ENCODE measurements at places on chromosomes 13 and 19.

- DNase-seq = no peak
Observed at GRCh38 chr19:10517361-10517759, at the start of gene S1PR5. Gene S1PR5 (minus strand): TSS chr19:10517447. CDS start chr19:10515011, 2,436 bp downstream.

DNA sequence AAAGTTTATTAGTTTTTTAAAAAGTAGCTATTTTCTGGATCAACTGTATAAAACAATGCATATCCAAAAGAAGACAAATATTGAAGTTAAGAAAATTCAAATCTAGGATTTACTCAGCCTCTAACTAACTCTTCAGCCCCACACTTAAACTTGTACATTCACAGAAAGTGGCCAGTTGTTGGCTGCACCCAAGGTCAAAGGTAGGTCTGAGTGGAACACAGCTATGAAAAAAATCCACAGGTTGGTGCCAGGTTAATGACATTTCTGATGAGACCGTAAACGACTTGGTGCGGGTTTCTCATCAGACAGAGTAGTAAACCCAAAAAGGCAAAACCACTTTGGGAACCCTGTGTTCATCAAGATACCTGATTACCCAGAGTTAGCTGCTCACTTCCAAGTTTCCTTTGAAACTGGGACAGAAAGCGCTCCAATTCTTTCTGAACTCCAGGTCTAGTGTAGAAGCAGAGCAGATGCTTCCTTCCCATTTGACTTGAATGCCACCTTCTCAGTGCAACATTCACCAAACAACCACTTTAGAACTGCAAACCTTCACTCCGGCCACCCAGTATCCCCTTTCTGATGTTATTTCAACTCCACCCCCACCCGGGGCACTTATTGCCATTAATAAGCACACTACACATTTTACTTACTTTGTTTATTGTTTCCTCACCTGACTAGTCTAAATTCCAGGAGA, 208.3 kb upstream of the STARD13 start:
- no peak for DNase-seq

DNA sequence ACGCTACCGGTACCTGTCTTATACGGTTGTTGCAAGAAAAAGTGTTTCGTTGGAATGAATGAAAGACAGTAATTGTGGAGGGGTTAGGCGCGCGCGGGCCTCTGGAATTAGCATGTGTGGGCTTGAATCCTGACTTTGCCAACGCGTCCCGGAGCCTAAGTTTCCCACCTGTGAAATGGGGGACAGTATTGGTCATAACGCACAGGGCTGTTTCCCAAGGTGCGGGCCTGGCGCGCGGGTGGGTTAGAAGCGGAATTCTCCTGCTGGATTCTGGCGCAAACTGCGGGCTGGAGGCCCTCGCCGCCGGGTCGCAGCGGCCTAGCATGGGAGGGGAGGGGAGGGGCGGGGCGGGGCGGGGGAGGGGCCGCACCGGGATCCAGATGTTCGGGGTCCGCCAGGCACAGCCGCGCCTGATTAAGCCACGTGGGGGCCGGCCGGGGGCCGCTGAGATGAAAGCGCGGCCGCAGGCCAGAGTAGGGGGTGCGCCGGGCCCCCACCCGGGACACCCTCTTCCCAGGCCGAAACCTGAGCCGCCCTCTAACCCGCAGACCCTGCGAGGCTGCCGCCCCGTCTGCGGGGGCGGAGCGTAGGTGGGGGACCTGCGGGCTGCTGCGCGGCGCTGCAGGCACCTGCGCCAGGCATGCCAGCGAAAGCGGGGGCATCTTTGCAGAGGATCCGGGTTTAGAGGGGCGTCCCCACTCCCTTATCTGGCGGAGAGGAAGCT, 1.2 kb upstream of the TMEM59L start:
- DNase-seq = no peak

DNA sequence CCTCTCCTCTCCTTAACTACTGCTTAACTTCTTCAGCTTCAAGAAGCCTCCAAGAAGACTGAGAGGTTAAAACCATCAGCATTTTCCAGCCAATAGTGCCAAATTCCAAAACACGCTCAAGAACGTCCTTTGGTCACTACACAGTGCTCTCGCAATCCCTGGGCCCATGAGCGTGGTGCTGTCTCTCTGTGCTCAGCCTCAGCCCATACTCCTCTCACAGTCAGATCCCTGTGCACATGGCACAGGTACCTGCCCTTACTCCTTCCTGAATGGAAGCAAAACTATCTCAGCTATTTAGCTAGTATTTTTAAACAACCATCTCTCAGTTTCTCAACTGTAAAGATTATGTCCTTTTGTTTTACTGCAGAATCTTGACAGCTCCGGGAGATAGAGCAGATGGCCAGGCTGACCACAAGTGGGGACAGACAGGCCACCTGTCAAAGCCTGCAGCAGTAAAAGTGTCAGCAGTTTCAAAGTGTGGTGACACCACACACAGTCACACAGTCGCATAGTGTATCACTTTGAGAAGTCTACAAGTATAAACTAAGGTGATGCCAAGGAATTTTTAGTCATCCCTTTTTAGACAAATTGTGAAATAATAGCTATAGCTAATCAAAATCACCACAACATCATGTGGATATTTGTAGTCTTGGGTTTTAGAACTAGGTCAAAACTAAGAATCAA, 35.7 kb downstream of the DZIP1 start:
- DNase-seq = no peak

DNA sequence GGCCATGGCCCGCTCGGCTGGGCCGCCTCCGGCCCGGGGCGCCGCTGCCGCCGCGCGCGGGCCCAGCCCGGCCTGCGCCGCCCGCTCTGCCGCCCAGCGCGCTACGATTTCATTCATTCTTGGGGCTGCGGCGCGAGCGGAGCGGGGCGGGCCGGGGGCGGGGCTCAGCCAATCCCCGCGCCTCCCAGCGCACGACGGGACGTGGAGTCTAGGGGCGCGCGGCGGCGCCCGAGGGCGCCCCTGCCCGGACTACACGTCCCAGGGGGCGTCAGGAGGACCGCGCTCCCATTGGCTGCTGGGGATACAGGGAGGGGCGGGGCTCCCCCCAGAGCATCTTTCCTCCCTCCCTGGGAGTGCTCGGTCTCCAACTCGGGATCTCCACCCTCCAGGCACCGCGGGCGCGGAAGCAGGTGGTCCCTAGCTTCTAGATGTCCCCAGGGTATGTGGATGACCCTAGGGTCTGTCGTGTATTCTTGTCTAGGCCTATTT, 5.6 kb upstream of the DPF1 start:
- peak; percentile 91 for DNase-seq

GRCh38 chr19:45677351-45678230, 9.6 kb downstream of the GIPR start:
- peak; percentile 95 for DNase-seq

GRCh38 chr13:34944274-34944634, 2.2 kb downstream of the NBEA start:
- DNase-seq = no peak

DNA sequence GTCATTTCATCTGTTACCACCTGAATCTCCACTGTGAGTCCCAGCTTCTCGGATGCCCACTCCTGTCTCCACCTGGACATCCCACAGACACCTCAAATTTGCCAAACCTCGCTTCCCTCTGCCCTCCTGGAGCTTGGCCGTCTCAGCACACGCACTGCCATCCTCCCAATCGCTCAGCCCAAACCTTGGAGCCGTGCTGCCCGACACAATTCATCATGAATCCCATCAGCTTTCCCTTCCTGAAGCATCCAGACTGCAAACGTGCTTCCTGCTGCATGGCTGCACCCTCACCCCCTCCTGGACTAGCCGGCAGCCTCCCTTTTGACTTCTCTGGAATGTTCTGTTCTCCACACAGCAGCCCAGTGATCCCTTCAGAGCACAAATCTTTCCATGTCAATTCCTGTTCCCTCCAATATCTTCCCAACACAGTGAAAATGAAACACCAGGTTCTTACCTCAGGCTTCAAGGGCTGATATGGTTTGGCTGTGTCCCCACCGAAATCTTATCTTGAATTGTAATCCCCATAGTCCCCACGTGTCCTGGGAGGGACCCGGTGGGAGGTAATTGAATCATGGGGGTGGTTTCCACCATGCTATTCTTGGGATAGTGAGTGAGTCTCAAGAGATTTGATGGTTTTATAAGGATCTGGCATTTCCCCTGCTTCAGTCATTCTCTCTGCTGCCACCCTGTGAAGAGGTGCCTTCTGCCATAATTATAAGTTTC, 1.1 kb upstream of the PROZ start:
- peak; percentile 43 for DNase-seq

DNA sequence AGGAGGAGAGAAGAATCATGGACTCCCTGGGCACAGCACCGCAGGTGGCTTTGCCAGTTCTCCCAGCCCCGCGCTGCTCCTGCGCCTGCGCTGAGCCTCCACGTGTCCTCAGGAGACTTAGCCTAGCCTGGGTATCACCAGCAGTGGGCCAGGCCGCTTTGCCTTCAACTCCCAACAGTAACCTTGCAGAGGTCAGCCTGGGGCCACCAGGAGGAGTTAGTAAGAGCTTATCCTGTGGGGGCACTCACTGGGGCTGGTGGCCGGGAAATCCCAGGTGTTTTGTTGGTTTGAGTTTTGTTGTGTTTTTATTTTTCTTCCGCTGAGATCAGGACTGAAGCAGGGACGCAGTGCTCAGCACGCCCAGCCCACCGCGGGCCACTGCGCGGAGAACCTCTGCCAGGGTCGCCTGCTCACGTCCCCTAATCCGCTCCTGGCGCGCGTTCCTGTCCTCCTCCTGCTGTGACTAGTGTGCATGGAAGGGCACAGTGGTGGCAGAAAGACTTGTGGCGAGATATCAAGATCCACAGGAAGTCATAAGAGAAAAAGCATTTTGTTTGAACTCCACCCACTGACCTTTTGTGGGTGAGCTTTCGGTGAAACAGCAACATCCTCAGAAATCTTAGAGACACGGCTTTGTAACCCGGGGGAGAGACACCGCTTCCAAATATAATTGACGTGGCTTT, 207.4 kb upstream of the RFC3 start:
- DNase-seq = no peak

DNA sequence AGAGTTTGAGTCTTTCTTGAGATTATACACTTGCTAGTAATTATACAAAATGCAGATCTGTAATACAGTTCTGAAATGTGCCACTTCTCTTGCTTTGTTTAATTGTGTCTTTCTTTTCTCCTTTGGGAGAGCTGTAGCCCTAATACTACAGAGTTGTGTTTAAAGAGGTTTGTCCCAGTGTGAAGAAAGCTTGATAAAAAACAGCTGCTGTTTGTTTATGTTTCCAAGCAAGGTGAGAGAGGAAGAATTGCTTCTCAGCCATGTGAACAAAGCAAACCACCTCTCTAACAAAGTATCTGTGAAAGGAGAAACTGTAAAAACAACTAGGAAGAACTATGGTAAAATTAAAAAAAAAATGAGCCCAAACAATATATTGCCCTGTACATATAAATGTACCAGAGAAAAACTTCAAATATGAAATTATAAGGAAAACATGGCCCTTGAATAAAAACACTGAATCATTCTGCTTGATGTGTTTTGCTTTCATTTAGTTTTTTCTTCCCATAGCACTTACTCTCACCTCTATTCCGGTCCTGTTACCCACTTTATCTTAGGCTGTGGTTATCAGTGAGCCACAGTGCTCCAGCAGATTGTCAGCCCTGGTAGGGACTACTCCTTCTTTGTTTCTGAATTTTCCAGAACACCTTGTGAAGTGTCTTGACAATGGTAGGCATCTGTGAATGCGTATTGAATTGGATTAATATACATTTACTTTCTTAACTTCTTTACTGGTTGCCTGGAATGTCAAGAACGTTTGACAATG, 257.1 kb downstream of the MTUS2 start:
- peak; percentile 48 for DNase-seq

- no peak for DNase-seq
Observed at GRCh38 chr13:42762251-42762650, 19.1 kb upstream of the FAM216B start.

DNA sequence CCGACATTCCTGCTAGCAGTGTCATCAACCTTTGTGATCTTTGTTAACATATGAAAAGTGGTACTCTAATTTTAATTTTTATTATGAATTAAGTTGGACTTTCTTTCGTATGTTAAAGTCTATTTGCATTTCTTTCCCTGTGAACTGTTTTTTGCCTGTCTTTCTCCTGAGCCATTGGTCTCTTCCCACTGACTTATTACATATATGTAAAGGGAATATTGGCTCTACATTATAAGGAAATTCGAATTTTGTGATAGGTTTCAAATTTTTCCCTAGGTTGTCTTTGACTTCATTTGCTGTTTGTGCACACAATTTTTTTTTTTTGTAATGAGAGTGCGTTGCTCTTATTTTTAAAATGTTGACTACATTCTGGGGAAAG, 442 bp upstream of the CDC16 start:
- peak; percentile 62 for DNase-seq

DNA sequence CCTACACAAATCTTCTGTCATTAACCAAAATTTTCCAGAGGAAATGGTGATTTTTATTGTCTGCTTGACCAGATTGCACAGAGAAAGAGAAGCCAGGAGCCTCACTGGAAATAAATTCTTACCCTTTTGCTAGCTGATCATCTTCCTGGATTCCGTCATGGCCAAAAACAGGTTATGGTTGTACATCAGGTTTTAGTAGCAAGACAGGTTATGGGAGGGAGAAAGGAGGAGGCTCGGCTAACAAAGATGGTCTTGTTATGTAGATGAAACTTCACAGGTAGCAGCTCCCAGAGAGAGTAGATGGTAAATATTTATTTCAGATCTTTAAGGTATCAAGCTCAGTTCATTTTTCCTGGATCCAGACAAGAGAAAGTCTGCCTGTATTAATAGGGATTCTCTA, 19.7 kb upstream of the CEACAM3 start:
- no peak for DNase-seq

- DNase-seq = no peak
Observed at GRCh38 chr13:106496072-106496997, 39.1 kb downstream of the EFNB2 start.

GRCh38 chr13:97932036-97932435, 21.4 kb upstream of the IPO5 start:
- DNase-seq = peak; percentile 36

DNA sequence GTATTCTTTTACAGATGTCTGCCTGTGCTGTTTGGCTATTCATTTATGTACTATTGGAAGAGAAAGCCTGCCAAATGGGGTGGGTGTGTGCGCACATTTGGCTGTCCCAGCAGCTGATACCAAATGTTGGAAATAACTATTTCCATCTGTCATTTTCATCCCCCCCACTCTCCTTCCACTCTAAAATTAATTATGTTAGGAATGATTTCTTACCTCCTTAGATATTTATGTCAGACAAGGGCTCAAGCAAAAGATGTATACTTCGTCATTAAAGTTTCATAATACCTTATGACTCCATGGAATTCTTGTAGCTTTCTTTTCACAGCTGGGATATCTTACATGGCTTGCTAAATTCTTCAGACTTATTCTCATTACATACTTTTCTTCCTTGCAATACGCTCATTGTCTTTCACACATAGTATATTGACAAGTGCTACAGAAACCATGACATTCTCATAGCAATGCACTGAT, 18.6 kb downstream of the ITM2B start:
- DNase-seq = no peak
